Cortex of kidney (tissue), 1 donor: ENCODE measurements at places on chromosomes 7 and 10.

DNA sequence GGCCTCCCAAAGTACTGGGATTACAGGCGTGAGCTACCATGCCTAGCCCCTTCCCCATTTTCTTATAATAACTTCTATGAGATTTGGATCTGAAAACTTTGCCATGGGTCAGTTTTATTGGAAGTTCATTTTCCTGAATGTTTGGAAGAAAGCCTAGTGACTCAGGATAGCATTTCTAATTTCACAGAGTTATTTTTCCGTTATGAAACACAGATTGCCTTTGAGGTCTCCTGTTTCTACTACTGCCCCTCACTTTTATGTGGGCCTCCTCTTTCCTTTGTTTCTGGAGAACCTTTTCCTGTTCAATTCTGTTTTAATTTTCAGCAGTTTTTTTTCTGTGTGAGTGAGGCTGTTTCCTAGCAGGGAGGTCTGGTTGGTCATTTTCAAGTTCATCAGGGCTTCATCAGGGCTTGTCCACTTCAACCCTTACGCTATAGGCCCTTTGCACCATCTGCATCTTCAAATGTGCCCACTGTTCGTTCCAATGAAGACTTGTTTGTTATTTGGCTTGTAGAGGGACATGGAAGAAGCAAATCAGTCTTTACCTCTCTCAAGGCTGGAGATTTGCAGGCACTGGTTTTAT is 58.7 kb downstream of the BMPR1A start:
- DNase-seq, result no peak

- DNase-seq, result no peak
Observed at GRCh38 chr10:109114579-109114978, 808.7 kb downstream of the XPNPEP1 start.

- no peak for DNase-seq
Observed at GRCh38 chr10:126253611-126253998, 134.7 kb downstream of the ADAM12 start.

- no peak for DNase-seq
Observed at GRCh38 chr7:46131916-46132795, 211.1 kb upstream of the IGFBP3 start.

GRCh38 chr10:22002591-22003176 is 846 bp downstream of the DNAJC1 start:
- no peak for DNase-seq

- no peak for DNase-seq
Observed at GRCh38 chr10:52256832-52257691, 57.0 kb upstream of the DKK1 start.

DNA sequence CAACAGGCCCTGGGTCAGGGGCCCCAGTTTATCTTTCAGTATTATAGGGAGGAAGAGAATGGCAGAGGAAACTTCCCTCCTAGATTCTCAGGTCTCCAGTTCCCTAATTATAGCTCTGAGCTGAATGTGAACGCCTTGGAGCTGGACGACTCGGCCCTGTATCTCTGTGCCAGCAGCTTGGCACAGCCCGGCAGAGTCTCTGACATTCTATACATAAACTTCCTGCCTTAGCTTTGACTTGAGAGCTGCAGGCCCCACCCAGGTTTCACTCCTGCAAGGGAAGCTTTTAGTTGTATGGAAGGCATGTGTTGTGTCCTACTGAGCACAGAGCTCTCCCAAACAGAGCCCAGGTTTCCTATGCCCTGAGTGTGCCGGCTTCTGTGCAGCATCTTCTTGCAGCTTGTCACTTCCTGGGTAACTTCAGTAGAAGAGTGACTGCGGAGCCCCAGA is 205.6 kb upstream of the PRSS58 start:
- no peak for DNase-seq
